ENCODE measurements at places on chromosomes 4 and X.

- no peak for DNase-seq
These were observed 111.7 kb downstream of the STK32B start for GRCh38 chr4:5162909-5163508.

DNA sequence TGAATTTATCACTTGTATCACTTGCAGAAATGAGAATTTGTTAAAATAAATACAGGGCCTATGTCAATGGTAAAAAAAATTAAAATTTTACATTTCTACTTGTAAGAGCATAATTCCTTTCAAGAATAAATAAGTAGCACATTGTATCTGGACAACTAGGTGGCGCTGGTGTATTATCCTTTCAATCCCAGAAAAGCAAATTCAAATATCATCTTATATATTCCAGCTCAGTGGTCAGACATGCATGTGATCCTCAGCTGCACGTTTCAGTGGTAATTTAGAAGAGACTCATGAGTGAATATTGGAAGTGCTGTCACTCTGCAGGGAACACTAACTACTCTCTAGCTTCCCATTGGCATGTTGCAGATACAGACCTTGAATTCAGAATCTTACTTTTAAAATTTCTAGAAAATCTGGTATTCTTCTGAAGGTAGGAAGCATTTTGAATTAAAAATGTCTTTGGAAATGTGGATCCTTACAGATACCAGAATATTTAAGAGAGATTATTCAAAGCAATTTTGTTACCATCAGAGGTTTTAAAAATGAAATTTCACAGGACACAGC is 1414.7 kb upstream of the TENM3 start:
- DNase-seq, result no peak

- DNase-seq, result no peak
These were observed 44.8 kb upstream of the HERC6 start for GRCh38 chr4:88333741-88334405.

- no peak for DNase-seq
These were observed 155.8 kb downstream of the SH2D1A start for GRCh38 chrX:124502166-124502565.

DNA sequence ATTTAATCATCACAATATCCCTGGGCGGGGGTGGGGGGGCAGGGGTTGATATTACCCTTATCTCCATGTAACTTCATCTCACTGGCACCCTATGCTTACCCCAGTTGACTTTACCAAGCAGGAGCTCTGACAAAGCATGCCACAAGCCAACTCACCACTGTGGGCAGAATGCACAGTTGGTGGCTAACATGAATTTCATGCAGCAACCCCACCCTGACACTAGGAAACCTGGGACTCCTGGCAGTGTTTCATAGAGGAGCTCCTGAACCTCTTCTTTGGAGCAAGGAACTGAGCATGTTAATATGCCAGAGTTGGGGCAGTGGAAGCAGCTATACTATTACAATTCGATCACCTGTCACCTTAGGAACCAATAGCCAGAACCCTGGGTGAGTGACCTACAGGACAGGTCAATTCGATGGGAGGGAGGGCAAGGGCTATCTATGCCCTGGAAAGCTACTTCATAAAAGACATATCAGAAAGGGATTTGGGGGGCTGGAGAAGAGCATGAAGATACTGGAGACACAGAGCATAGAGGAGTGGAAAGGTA is 97.2 kb upstream of the ACSL4 start:
- no peak for DNase-seq

- no peak for DNase-seq
These were observed 50.5 kb upstream of the UGT2B4 start for GRCh38 chr4:69546134-69546765.

- no peak for DNase-seq
These were observed 52.9 kb upstream of the PAGE5 start for GRCh38 chrX:55167124-55167803.

- no peak for DNase-seq
These were observed 188.0 kb upstream of the PGRMC2 start for GRCh38 chr4:128475597-128475996.

DNA sequence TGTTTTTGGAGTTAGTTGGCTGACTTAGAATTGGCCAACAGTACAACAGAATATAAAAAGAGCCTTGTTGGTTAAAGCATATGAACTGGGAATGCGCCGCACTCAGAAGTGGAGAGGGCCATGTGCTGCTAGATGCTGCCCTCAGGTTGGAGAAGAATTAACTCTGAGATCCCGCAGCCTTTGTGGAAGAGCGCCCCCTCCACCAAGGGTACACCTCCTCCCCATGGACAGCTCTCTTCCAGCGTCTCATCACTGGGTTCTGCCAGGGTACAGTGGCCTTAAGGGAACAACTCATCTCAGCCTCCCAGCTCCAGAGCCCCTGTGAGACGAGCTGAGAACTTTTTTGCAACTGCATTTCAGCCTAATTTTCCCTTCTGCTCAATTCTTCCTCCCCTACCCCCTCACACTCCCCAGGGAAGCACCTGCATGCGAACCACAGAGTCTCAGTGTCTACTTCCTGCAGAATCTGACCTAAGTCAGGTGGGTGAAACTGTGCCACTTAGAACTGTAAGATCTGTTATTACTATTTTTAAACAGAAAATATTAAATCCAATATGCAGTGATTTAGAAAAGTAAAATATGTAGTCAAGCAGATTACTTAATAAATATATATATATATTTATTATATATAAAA is 380.6 kb downstream of the RAB28 start:
- no peak for DNase-seq

GRCh38 chr4:174056959-174057358 is 226.5 kb downstream of the FBXO8 start:
- no peak for DNase-seq

DNA sequence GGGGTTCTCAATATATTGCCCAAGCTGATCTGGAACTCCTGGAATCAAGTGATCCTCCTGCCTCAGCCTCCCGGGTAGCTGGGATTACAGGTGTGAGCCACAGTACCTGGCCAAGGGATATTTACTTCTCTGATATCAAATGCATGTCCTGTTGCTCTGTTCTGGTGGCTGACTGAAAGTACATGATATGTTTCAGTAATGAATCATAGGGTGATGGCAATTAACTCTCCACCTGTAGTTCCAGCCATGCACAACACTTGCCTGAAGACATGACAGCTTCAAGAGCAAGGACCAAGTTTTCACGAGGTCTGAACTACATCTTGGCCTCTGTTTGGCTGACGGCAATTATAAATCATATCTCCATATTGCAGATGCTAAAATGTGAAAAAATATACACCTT is 9.1 kb downstream of the ZCCHC4 start:
- DNase-seq, result no peak

DNA sequence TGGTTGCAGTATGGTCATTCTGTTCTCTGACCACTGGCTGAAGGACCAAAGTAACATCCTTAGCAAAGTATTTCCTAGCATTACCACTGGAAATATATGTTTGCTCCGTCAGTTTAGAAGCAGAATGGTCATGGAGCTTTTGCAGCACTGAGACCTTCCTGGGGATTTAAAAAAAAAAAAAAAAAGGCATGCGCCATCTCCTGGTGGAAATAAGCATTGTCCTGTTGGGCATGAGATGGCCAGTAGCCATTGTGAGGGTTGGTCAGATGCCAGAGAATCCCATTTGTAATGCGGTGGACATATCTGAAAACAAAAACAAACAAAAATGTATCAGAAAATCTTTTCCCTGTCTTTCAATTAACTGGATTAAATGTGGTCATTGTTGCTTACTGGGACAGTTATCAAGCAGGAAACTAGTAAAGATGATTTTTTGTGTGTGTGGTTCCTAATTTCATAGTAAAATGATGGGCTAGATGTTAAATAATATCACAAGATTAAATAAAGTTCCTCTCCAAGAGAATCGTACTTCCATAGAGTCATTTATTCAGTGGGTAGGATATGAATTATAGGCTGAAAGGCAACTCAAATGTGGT is 139.6 kb downstream of the SOWAHB start:
- no peak for DNase-seq

GRCh38 chr4:86441175-86441936 is 81.5 kb upstream of the MAPK10 start:
- DNase-seq, result no peak

GRCh38 chr4:99633772-99634171 is 23.9 kb downstream of the C4orf54 start:
- DNase-seq, result no peak

GRCh38 chr4:3686753-3687152 is 79.4 kb upstream of the ADRA2C start:
- DNase-seq, result no peak

DNA sequence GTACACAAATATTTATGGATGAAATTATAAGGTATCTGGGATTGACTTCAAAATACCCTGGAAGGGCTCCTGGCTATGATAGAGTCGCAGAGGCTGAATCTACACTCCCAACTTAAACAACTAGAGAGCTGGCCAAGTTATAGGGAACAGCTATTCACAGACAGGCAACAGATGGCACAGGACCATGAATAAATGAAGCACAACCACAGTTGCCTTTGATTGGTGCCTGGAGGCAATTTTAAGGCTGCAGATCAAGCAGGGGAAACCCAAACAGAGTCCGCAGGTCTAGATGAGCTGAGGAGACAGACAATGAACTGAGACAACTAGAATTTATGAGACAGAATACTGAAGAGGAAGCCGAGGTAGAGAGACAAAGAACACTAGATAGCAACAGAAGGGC is 155.9 kb downstream of the EVC2 start:
- no peak for DNase-seq
